Esophagus squamous epithelium (tissue), 5 donors: ENCODE measurements at places on chromosomes 16 and 17.

- no peak for DNase-seq
- H3K4me3 ChIP-seq: no peak overlapping the region
- peaks cover 77% of the 10 kb centered on the region for H3K36me3 ChIP-seq
- H3K27me3 ChIP-seq: no peaks in the 10 kb centered on the region
- peak overlapping the region; percentile 22 for H3K27ac ChIP-seq
Observed at GRCh38 chr17:50194934-50195865, 6.2 kb downstream of the COL1A1 start.

- no peaks in the 10 kb centered on the region for H3K27me3 ChIP-seq
- H3K36me3 ChIP-seq: peaks cover 100% of the 10 kb centered on the region
- no peak for DNase-seq
- no peak overlapping the region for H3K4me3 ChIP-seq
- H3K27ac ChIP-seq: no peak overlapping the region
Observed at GRCh38 chr16:22317001-22317530, 19.9 kb downstream of the POLR3E start.

DNA sequence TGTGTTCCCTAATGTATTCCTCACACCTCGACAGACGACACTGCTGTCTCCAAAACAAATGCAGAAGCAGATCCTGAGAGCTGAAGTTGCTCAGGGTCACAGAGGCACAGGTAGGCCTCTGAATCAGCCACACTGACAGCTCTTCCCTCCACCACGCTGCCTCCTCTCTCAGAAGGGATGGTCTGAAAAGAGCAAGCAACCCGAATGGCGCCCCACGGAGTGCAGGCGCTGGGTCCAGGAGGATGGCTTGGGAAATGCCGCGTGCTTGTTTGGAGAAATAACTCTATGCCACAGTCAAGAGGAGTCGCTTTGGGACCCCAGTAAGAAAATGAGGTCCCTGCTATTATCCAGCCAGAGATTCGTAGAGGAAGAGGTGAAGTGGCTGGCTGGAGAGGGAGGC lies 15.9 kb downstream of the CYB561 start:
- no peaks in the 10 kb centered on the region for H3K36me3 ChIP-seq
- no peaks in the 10 kb centered on the region for H3K27me3 ChIP-seq
- H3K4me3 ChIP-seq: no peak overlapping the region
- DNase-seq: no peak
- peaks cover 26% of the 10 kb centered on the region for H3K4me1 ChIP-seq

DNA sequence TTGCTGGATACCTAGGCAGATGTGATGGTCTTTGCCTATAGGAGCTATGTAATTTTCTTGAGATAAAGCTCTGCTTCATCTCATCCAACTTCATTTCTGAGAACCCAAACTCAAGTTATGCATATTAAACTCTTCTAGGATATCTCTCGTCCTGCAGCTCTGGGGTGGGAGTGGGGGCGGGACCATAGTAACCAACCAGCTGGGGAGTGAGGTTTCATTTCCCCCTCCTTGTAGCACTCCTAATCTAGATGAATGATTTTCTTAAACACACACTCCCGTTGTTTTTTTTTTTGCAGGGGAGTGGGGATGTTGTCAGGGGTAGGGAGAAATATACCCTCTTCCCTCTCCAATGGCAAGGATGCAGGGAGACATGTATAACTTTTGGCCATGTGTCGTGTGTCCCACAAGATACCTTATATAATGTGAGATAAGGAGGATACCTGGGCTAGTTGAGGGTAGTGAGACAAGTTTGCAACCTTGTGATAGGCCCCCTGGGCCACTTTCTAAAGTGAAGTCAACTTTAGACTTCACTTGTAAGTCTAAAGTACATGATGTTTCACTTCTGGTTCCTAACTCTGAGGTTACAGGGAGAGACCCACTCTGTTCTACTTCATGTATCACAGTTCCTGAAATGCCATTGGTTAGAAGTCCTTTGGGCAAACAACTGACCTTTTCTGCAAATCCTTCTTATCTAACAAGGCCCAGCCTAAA lies 10.5 kb upstream of the HEATR6 start:
- no peak overlapping the region for H3K4me3 ChIP-seq
- DNase-seq: no peak
- no peaks in the 10 kb centered on the region for H3K27me3 ChIP-seq
- peaks cover 7% of the 10 kb centered on the region for H3K4me1 ChIP-seq
- no peak overlapping the region for H3K27ac ChIP-seq

DNA sequence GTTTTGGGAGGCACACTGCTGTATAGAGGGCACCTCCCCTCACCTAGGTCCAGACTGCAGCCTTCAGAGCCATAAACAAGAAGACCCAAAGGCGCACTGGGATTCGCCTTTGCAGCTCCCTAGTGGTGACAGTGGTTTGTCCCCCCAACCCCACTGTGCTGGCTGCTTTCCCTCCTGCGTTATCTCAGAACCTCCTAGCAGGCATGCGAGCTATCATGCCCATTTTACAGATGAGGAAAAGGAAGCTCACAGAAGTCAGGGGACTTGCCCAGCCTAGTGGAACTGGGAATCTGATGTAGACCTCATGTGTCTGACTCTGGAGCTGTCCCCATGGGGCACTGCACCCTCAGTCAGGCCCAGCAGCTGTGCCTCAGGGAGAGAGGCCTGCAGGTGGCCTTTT lies 115.2 kb downstream of the CLEC16A start:
- no peak overlapping the region for H3K27ac ChIP-seq
- H3K4me1 ChIP-seq: peaks cover 21% of the 10 kb centered on the region

- no peaks in the 10 kb centered on the region for H3K27me3 ChIP-seq
- H3K4me1 ChIP-seq: peaks cover 10% of the 10 kb centered on the region
- H3K36me3 ChIP-seq: no peaks in the 10 kb centered on the region
- H3K27ac ChIP-seq: no peak overlapping the region
- no peak for DNase-seq
Observed at GRCh38 chr17:36920032-36921005, 17.0 kb upstream of the LHX1 start.
